ENCODE measurements at places on chromosomes 16 and 17.

- no peak for DNase-seq
These were observed 1.1 kb upstream of the KIFC3 start for GRCh38 chr16:57803134-57803990.

GRCh38 chr17:50922107-50922506 lies 56.0 kb upstream of the TOB1 start:
- no peak for DNase-seq

- no peak for DNase-seq
These were observed 64.0 kb upstream of the FOXF1 start for GRCh38 chr16:86446279-86446678.

- no peak for DNase-seq
These were observed 263.6 kb downstream of the PARN start for GRCh38 chr16:14366447-14366846.

DNA sequence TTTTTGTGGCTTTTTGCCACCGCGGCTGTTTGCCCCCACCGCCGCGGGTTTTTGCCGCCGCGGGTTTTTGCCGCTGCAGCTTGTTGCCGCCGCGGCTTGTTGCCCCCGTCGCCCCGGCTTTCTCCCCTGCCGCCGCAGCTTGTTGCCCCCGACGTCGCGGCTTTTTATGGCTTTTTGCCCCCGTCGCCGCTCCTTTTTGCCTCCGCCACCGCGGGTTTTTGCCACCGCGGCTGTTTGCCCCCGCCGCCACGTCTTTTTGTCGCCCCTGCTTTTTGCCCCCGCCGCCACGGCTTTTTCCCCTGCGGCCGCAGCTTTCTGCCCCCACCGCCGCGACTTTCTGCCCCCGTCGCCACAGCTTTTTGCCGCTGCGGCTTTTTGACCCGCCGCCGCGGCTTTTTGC lies 149.5 kb downstream of the KCNJ18 start:
- no peak for DNase-seq

GRCh38 chr17:49217651-49218413 lies 7.3 kb downstream of the ABI3 start:
- DNase-seq = no peak

DNA sequence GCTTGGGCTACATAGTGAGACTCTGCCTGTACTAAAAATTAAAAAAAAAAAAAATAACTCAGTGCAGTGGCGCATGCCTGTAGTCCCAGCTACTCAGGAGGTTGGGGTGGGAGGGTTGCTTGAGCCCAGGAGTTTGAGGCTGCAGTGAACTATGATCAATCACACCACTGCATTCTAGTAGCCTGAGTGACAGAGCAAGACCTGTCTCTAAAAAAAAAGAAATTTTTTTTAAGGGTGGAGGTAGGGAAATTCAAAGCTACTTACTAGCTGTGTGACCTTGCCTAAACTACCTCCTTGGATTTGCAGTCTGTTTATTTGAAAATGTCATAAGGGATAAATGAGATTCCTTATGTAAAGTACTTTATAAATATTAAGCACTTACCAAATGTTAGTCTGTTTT lies 3.4 kb upstream of the SMPD3 start:
- no peak for DNase-seq

DNA sequence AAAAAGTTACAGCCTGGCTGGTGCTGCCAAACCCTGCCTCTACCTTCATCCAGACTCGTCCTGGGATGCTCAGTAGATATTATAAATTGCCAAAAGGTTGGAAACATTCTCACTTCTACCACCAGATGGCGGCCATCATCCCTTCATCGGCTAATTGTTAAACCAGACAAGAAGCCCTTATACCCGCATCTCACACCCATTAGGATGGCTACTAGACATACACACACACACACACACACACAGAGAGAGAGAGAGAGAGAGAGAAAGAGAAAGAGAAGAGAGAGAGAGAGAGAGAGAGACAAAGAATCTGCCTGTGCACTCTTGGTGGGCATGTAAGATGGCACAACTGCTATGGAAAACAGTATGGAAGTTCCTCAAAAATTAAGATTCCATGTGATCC lies 15.0 kb upstream of the SCIMP start:
- peak; percentile 65 for DNase-seq

DNA sequence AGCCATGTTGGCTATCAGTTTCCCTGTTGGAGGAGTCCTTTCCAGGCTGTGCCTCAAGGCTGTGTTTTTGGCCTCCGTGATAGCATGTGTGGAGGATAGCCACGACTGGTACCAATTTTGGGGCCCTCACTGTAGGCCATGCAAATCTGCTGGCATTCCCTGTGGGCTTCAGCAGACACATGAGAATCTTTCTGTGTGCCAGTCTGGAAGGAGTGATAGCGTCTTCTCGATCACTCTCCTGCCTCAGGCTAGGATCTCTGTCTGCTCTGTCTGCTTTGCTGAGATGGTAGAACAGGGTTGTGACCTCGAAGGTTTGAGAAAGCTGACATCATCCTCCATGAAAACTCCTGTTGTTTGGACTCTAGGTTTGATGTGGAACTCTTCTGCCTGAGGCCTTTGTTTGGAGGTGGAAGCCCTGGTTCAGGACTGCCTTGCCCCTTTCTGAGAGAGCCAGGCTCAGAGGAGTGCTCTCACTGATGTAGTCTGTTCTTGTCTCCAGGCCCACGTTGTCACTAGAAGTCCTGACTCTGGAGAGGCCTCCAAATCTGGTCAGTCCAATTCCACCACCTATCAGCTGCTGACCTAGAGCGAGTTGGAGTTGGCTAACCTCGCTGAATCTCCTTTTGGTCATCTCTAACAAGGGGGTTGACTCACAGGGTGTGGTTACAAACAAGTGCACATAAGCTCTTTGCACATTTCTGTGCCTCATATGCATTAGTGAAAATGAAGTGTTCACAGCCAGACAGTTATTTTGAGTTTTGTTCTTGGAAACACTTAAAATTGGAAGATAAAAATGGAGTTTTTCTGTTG lies 12.1 kb upstream of the EDC4 start:
- DNase-seq = no peak

- no peak for DNase-seq
These were observed 549.3 kb upstream of the PSMD7 start for GRCh38 chr16:73747328-73747727.

GRCh38 chr17:18139949-18140348 lies 31.4 kb downstream of the MYO15A start:
- no peak for DNase-seq

Data from fibroblast of skin of left quadriceps (primary cell).